ENCODE measurements at places on chromosomes 7 and 10. TPM values are rescaled to one million over a fixed set of nuclear protein-coding genes. Genes with fewer than 3 reads are reported as not detected.

GIMAP5 gene
- total RNA-seq, result 31.9 TPM

GPR85 gene
- 4.5 TPM for total RNA-seq

HMX3 gene
- not detected for total RNA-seq

TBC1D12 gene
- 12.5 TPM for total RNA-seq

SGCE gene
- total RNA-seq, result 47.1 TPM

PNLIPRP1 gene
- not detected for total RNA-seq

CRCP gene
- total RNA-seq, result 35.5 TPM

DNAH11 gene
- total RNA-seq, result 8.9 TPM

CUBN gene
- total RNA-seq, result 2.2 TPM

TEX47 gene
- total RNA-seq, result not detected

ZC3HAV1 gene
- total RNA-seq, result 43.6 TPM

CYP2C19 gene
- total RNA-seq, result not detected

BLNK gene
- total RNA-seq, result 11.2 TPM

VWA2 gene
- total RNA-seq, result 10.6 TPM

NAT16 gene
- total RNA-seq, result not detected

GJD4 gene
- total RNA-seq, result not detected

PILRA gene
- 48.7 TPM for total RNA-seq

TAS2R40 gene
- not detected for total RNA-seq

NEURL1 gene
- 0.95 TPM for total RNA-seq

IFRD1 gene
- 46.9 TPM for total RNA-seq

ZNF488 gene
- total RNA-seq, result 0.38 TPM
